ENCODE measurements at places on chromosomes 7 and 10.
A peak's percentile ranks its signal among the peaks of the same experiment; 100 is the strongest.

- DNase-seq: no peak
Measured at GRCh38 chr10:121355161-121355560, 243.1 kb downstream of the FGFR2 start.

DNA sequence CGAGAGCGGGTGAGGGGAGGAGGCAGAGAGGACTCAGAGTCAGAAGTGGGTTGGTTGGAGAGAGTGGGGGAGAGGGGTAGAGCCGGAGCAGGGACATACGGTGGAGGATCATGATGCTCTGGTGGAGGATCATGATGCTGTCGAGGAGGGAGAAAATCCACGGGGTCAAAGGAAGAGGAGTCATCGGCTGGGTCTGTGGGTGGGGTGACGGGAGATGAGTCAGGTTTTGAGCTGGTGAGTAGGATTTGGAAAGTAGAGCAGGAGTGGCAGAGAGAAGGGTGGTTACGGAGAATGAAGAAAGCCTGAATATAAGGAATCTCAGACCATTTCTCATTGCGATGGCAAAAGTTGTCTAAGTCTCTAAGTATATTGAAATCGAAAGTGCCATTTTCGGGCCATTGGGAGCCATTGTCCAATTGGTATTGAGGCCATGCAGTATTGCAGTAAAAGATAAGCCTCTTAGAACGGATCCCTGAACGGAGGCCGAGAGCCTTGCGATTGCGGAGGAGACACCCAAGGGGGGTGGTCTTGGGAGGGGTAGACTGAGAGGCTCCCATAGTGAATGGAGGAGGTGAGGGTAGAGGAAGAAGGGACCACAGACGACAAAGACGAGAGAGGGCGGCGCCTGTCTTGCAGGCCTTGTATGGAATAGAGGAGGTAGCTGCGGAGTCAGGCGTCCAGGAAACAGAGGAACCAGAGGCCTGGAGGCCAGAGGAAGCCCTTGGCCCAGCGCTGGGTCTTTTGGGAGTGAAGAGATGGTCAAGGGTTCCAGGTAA lies 23.8 kb downstream of the SCIN start:
- no peak for DNase-seq

DNA sequence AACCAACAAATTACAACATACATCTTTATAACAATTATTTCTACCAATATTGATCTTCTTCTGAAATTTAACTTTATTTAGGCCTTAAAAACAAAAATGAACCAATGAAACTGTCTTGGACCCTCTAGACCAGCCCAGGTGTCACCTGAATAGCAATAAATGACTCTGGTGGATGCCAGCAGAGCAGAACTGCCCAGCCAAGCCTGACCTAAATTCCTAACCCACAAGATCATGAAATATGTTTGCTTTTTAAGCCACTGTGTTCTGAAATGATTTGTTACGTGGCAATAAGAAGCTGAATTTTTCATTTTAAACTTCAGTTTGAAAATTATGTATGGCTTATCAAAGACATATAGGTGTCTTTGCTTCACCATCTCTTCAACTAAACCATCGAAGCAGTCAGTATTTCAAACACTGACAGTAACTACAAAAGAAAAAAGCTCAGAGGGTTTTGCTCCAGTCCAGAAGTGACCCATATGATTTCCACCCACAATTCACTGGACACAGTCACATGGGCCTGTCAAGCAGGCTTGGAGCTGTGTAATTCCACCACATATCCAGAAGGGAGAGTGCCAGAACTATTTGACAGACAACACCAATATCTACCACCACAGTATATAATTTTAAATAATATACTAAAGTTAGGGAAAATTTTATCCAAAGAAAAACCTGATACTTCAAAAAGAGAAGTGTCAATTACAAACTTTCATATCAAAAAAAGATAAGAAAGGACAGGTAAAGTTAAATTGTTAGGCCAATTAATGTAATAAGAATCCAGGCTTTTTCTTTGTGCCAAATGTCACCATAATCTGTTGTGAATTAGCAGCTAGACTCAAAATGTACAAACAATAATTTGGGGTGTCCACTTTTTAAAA lies 94.5 kb downstream of the KMT2C start:
- DNase-seq: peak; percentile 20

DNA sequence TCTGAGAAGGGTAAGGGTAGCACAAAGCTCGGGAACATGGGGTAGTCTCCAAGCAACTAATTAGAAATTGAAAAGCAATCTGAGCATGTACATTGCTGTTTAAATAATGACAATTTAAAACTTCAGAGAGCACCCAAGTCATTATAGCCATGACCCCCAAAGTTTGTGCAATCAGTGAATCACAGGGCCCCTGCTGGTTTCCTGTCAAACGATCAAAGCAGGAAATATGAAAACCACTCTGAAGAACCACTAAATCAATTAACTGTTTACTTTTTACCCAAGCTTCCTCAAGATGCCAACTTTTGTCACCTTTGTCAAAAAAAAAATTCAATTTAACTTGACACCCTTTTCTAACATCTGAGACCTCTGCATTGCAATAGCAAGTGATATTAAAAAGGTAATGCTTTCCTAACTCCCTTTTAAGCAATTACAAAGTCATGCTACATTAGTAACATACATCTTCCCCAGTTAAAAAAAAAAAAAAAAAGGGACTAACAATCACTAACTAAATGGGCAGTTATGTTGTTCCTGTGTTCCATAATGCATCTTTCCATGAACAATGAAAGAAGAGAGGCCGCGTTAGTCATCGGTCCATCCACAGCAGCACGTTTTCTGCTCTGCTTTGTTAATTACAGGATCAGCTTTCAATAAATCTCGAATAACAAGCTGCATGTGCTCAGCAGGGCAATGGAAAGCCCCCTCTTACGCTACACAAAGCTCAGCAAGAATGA lies 80.6 kb downstream of the ETV1 start:
- peak; percentile 42 for DNase-seq

- DNase-seq: peak; percentile 34
Measured at GRCh38 chr10:119315128-119316001, 108.0 kb downstream of the GRK5 start.

DNA sequence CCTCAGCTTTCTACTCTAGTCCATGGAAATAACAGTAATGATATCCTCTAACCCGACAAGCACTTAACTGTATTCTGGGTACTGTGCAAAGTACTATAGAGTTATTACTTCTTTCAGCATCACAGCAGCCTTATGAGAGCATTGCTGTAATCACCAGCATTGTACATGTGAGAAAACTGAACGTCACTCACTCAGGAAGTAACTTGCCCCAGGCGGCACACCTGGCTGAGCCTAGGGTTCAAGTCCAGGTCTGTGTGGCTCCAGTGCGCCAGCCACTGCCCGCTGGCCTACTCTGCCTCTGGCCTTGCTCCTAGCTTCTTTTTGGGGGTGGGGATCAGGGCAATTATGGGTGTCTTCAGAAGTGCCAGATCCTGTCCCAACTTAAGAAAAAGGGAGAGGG lies 50.5 kb downstream of the ZMIZ1 start:
- DNase-seq: no peak

DNA sequence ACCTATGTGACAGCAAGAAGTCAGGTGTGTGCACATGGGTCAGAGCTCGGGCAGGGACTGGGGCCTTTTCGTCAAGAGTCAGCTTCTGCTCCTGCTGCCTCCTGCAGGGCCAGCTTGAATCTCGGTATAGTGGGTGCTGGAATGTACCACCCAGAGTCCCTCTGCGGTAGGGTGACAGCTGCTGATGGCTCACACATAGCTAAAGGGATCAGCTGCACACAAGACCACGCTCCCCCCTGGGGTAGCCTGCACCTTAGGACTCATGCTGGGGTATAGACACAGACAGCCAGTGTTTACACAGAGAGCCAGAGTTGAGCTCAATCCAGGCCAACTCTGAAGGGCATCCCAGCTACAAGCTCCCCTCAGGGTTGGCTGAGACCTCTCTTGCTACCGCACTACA lies 14.0 kb upstream of the COL13A1 start:
- no peak for DNase-seq

GRCh38 chr7:17307000-17307399 lies 8.5 kb downstream of the AHR start:
- no peak for DNase-seq

GRCh38 chr7:150959739-150960734 lies 18.1 kb downstream of the KCNH2 start:
- no peak for DNase-seq

DNA sequence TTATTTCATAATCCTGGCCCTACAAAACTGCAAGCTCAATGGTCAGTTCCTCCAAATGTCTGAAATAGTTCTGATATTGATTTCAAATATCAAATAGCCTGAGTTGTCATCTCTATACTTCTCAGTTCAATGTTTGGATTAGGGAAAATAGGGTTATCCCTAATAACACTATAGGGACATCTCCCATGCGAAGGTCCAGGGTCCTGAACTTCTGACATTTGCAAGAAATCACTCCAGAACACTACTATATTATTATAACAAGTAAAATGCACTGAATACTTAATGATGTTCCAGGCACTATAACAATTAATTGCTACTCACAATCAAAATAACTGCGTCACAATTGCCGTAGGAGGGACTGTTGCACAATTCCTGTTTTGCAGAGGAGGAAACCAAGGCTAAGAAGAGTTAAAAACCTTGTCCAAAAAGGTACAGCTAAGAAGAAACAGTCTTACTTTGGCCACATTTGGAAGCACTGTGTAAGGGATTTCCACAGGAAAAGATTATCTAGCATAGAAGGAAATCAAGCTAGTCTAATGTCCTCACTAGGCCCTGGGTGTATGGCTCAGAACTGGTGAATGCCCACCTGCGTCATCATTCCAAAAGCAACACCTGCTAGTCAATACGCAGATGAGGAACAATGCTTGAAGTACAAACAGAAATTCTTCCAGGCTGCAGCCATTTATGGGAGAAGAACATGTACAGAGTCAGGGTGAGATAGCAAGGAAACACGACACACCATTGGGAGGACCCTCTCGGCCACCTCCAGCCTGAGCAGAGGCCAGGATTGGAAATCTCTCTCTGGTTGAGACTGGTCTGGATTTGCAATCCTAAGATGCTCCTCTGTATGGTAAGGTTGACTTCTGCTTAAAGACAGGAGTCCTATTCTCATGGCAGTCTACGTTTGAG lies 48.3 kb downstream of the ABLIM1 start:
- no peak for DNase-seq

GRCh38 chr10:80509403-80510161 lies 28.1 kb upstream of the SH2D4B start:
- no peak for DNase-seq

- no peak for DNase-seq
Measured at GRCh38 chr10:60760711-60761210, 17.5 kb upstream of the CDK1 start.

DNA sequence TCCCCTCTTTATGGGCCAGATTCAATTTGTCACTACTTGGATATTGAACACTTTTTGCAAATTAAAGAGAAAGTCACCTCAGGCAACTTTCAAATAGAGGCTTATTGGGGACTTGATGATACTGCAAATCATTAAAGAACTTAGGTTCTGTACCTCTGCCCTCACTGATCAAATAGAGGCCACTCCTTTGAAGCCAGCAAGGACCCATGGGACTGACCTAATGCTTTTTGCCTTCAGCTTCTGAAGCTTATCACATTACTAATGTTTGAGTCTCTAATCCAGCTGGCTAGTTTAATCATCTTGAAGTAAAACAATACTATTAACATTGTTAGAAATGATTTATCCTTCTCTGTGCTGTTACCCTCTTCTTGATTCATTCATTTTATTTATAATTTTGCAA lies 93.0 kb upstream of the ZNF800 start:
- DNase-seq: no peak

DNA sequence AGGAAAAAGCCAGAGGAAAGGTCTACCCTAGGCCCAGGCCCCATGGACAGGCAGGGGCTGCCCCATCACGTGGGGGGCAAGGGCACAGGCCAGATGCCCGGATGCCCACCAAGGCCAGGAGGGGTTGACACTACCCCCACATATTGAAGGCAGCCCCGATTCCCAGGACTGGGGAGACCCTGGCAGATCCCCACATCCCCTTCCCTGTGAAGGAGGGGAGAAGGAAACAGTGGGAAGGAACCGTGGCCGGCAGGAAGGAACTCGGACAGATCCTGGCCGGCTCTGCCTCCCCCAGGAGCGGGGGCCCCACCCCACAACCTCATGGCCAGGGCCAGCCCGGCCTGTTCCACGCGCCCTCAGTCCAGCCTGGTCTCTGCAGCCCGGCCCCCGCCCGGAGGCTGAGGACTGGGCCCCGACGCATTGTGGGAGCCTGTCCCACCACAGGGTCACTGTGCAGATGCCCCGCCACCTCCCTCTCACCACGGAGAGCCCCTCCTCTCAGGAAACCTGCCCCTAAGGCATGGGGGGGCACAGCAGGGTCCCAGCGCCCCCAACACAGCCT lies 41.3 kb downstream of the PAPOLB start:
- DNase-seq: no peak

DNA sequence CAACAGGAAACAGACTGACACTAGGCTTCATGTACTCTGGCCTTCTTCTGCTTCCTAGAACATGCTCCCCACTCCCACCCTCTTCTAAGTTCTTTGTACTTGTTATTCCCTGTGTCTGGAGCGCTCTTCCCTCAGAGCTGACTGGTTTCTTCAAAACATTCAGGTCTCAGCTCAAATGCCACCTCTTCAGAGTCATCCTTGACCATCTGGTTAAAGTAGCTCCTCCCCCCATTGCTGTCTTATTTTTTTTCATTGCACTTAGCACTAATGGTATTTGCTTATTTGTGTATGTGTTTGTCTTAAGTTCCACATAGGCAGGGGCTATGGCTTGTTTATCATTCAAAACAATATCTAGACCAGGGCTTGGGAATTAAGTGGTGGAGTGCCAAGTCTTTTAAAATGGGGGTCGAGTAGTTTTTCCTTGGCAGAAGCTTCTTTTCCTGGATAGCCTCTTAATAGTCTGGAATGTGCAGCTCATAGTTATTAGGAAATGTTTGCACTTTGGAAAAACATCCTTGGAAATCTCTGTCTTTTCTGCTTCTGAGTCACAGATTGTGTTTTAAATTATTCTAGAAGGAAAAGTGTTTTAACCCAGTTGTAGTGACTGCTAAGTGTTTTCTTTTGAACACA lies 60.0 kb downstream of the RALA start:
- DNase-seq: no peak

DNA sequence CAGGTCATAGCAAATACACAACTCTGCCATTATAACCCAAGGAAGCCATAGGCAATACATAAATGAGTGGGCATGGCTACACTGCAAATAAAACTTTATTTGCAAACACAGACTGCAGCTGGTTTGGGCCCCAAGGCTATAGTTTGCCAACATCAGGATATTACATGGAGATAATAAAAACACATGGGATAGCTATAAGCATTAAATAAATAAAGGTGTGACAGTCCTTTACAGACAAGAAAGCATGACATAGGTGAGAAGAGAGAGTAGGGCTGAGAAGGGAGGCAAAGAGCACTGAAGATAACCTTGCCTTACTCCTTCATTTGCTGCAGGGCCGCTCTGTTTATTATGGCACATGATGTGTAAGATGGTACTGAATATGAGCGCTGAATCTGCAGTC lies 135.1 kb upstream of the GHITM start:
- no peak for DNase-seq

Measured in CD4-positive, alpha-beta T cell treated with Interleukin-21 for 1 hour (primary cell).